ENCODE measurements at places on chromosomes 3 and 15. TPM values are rescaled to one million over a fixed set of nuclear protein-coding genes. Genes with fewer than 3 reads are reported as not detected.

- H3K36me3 ChIP-seq, result no peaks in the 10 kb centered on the region
- no peak overlapping the region for H3K4me3 ChIP-seq
- no peaks in the 10 kb centered on the region for H3K27me3 ChIP-seq
- H3K4me1 ChIP-seq, result no peaks in the 10 kb centered on the region
- no peak for DNase-seq
Observed at GRCh38 chr3:53478921-53479664, 15.3 kb upstream of the CACNA1D start.

DNA sequence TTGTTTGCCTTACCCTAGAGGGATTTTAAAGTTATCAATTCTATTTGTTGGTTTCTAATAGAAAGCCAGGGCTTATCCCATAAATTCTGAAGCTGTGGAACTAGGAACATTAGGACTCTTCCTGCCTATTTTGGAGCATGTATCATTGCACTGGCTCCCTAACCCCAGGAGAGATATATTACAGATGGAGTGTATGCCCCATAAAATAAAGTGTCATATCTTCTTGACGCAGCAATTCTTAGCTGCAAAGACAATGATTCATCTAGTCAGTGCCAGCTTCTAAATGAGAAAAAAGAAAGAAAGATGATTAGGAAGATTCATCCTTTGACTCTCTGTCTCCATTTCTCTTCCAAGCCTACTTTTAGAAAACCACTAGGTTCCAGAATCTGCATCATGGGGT lies 74.8 kb upstream of the MAGI1 start:
- DNase-seq, result no peak
- no peaks in the 10 kb centered on the region for H3K27me3 ChIP-seq
- no peaks in the 10 kb centered on the region for H3K4me1 ChIP-seq

- H3K36me3 ChIP-seq, result no peaks in the 10 kb centered on the region
- H3K27ac ChIP-seq, result no peak overlapping the region
- H3K4me1 ChIP-seq, result no peaks in the 10 kb centered on the region
- no peak for DNase-seq
- H3K27me3 ChIP-seq, result no peaks in the 10 kb centered on the region
Observed at GRCh38 chr3:46851364-46852333, 11.6 kb downstream of the MYL3 start.

- H3K27ac ChIP-seq, result no peak overlapping the region
- H3K27me3 ChIP-seq, result no peaks in the 10 kb centered on the region
- DNase-seq, result no peak
- H3K4me3 ChIP-seq, result no peak overlapping the region
- peaks cover 29% of the 10 kb centered on the region for H3K4me1 ChIP-seq
- peaks cover 5% of the 10 kb centered on the region for H3K36me3 ChIP-seq
Observed at GRCh38 chr3:101816215-101817149, 32.8 kb upstream of the NFKBIZ start.

GRCh38 chr15:47678040-47678439 lies 39.3 kb upstream of the SEMA6D start:
- no peaks in the 10 kb centered on the region for H3K4me1 ChIP-seq
- DNase-seq, result no peak
- H3K27ac ChIP-seq, result no peak overlapping the region
- H3K4me3 ChIP-seq, result no peak overlapping the region
- H3K36me3 ChIP-seq, result no peaks in the 10 kb centered on the region
- H3K27me3 ChIP-seq, result no peaks in the 10 kb centered on the region

- H3K4me1 ChIP-seq, result peaks cover 52% of the 10 kb centered on the region
- no peaks in the 10 kb centered on the region for H3K27me3 ChIP-seq
- DNase-seq, result peak; percentile 65
- no peaks in the 10 kb centered on the region for H3K36me3 ChIP-seq
Observed at GRCh38 chr3:55624238-55624637, 137.1 kb upstream of the WNT5A start.

DNA sequence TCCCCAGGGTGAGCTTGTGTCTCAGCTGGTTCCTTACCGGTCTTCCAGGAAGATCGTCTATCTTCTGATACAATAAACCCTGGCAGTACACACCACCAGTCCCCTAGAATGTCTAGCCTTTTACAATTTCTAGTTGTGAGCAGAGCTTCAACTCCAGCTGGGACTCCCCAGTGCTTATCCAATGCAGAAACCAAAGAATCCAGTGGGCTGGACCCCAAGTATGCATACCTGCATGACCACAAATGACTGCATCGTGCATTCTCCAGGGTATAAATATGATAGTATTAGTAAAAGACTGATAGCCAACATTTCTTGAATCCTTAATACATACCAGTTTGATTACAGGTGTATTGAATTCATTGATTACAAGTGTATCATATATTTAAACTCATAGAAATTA lies 176.0 kb downstream of the SATB1 start:
- no peaks in the 10 kb centered on the region for H3K27me3 ChIP-seq
- no peak for DNase-seq
- H3K4me3 ChIP-seq, result no peak overlapping the region
- H3K36me3 ChIP-seq, result no peaks in the 10 kb centered on the region
- H3K4me1 ChIP-seq, result no peaks in the 10 kb centered on the region

- no peaks in the 10 kb centered on the region for H3K27me3 ChIP-seq
Observed at GRCh38 chr3:52892625-52893311, 4.6 kb downstream of the STIMATE start.

DNA sequence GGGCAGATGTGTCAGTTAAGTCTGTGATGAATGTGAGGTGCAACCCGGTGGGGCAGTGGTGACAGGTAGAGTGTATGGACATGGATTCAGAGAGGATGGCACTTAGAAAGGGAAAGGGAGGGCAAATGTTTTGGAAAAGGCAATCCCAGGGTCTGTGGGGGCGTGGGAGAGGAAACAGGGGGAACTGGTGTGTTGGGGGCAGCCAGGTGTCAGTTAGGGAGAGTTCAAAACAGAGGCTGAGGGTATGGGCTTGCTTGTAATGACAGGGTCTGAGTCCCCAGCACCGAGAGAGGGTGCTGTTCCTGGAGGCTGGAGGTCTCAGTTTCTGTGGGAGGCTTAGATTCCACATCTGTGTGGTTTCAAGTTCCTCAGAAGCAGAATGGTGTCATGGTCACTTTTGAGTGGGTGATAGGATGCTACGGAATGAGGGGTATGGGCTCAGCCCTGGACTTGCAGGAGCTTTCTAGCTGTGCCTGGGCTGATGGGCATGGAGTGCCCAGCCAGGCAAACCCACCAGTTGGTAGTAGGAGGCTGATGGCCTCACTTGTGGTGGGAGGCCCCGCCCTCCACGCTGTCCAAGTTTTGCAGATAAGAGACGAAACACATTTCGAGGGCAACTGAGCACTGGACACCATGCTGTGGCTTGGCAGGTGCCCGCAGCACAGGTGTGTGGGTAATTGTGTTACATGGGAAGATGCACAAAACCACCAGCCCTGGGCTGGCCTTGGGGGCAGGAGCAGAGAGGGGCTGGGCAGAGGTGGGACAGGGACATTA lies 209.4 kb downstream of the RPLP1 start:
- H3K27ac ChIP-seq, result no peak overlapping the region
- DNase-seq, result no peak
- no peak overlapping the region for H3K4me3 ChIP-seq
- H3K4me1 ChIP-seq, result peaks cover 18% of the 10 kb centered on the region

DNA sequence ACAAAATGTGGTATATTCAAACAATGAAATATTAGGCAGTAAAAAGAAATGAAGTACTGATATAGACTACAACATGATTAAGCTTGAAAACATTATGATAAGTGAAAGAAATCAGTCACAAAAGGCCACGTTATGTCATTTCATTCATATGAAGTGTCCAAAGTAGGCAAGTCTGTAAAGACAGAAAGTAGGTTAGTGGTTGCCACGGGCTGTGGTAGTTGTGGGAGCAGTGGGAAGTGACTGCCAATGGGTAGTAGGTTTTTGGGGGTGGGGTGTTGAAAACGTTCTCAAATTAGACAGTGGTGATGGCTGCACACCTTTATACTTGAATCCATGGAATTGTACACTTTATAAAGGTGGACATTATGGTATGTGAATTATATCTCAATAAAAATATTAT lies 12.1 kb downstream of the GALNT15 start:
- H3K4me1 ChIP-seq, result no peaks in the 10 kb centered on the region
- no peak for DNase-seq
- no peak overlapping the region for H3K4me3 ChIP-seq
- no peaks in the 10 kb centered on the region for H3K36me3 ChIP-seq

DNA sequence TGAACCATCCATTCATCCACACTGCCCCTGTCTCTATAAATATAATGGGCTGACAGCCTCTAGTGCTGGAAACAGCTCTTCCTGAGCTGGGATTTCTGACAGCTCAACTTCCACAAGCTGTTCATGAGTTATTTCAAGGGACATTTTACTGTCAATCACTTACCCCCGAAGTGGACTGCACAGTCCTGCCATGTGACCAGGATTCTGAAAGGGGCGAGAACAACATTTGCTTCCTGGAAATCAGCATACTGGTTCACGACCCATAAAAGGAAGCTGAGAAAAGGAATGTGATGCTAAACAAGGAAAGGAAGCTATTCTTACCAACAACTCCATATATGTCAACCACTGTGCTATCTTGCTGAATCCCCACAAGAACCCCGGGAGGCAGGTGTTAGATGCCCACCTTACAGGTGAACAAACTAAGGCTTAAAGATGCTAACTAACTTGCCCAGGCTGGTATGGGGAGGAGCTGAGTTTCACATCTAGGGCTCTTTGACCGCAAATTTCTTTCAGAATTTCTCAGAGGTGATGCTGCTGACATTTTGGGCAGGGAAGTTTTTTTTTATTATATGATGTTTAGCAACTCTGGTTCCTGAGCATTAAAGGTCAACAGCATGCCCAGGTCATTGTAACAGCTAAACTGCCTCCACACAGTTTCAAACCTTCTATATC lies 16.5 kb upstream of the REC114 start:
- no peaks in the 10 kb centered on the region for H3K36me3 ChIP-seq
- H3K4me1 ChIP-seq, result no peaks in the 10 kb centered on the region
- no peak overlapping the region for H3K27ac ChIP-seq
- no peak overlapping the region for H3K4me3 ChIP-seq
- no peak for DNase-seq

- no peaks in the 10 kb centered on the region for H3K36me3 ChIP-seq
- no peak for DNase-seq
- no peak overlapping the region for H3K27ac ChIP-seq
- H3K4me1 ChIP-seq, result no peaks in the 10 kb centered on the region
- H3K4me3 ChIP-seq, result no peak overlapping the region
Observed at GRCh38 chr3:196602673-196603072, 34.2 kb downstream of the FBXO45 start.

- H3K36me3 ChIP-seq, result no peaks in the 10 kb centered on the region
- peak; percentile 58 for DNase-seq
- peaks cover 10% of the 10 kb centered on the region for H3K4me1 ChIP-seq
- no peaks in the 10 kb centered on the region for H3K27me3 ChIP-seq
- peak overlapping the region; percentile 57 for H3K27ac ChIP-seq
Observed at GRCh38 chr15:96234109-96234892, 96.2 kb upstream of the NR2F2 start.

DNA sequence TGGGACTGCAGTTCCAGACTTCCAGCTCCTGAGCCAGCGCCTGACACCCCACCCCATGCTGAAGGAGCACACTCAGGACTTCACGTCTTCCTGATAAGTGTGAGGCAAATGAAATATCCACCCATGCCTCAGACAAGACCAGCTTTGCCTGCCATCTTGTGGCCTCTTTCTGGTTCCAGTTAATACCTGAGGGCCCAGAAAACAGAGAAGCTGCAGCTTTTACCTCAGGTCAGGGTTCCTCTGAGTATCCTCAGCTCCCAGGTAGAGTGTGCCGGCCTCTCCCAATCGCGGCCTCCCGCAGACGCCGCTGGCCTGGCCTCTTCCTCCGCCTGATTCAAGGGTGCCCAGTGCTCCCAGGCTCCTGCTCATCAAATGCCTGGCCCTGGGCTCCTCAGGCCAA lies 5.1 kb upstream of the KLHL6 start:
- H3K4me3 ChIP-seq, result no peak overlapping the region
- DNase-seq, result no peak
- H3K27ac ChIP-seq, result no peak overlapping the region
- no peaks in the 10 kb centered on the region for H3K36me3 ChIP-seq
- H3K27me3 ChIP-seq, result no peaks in the 10 kb centered on the region

- no peaks in the 10 kb centered on the region for H3K36me3 ChIP-seq
- H3K4me1 ChIP-seq, result peaks cover 3% of the 10 kb centered on the region
- no peak overlapping the region for H3K4me3 ChIP-seq
- H3K27ac ChIP-seq, result no peak overlapping the region
- no peak for DNase-seq
Observed at GRCh38 chr3:10557250-10557649, 51.9 kb upstream of the ATP2B2 start.

GRCh38 chr3:50520849-50521248 lies 17.4 kb upstream of the CACNA2D2 start:
- no peak overlapping the region for H3K27ac ChIP-seq
- no peak for DNase-seq
- no peak overlapping the region for H3K4me3 ChIP-seq
- H3K36me3 ChIP-seq, result no peaks in the 10 kb centered on the region
- no peaks in the 10 kb centered on the region for H3K27me3 ChIP-seq

- H3K27ac ChIP-seq, result no peak overlapping the region
- no peaks in the 10 kb centered on the region for H3K4me1 ChIP-seq
- no peak overlapping the region for H3K4me3 ChIP-seq
- DNase-seq, result no peak
Observed at GRCh38 chr3:160831401-160831800, 75.4 kb downstream of the PPM1L start.

DNA sequence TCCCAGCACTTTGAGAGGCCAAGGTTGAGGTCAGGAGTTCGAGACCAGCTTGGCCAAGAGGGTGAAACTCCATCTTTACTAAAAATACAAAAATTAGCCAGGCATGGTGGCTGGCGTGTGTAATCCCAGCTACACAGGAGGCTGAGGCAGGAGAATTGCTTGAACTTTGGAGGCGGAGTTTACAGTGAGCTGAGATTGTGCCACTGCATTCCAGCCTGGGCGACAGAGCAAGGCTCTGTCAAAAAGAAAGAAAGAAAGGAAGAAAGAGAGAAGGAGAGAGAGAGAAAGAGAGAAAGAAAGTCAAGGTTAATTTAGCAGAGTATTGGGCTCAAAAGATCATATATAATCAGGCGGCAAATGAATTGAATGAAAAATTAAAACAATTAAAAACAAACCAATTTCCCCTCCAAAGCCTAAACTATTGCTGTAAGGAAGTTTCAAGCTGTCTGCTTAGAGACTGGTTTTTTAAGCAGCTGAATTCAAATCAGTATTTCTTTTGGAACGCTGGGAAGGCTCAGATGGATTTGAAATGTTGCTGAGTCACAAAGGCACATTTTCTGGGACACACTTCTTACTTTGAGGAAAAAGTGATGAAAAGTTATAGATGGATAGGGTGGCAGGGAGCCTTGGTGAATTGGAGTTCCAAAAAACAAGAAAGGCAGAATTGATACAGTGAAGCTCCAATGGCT lies 81.3 kb upstream of the BHLHE40 start:
- H3K27me3 ChIP-seq, result no peaks in the 10 kb centered on the region
- no peak overlapping the region for H3K4me3 ChIP-seq
- peaks cover 16% of the 10 kb centered on the region for H3K4me1 ChIP-seq
- no peak overlapping the region for H3K27ac ChIP-seq
- DNase-seq, result no peak

- H3K36me3 ChIP-seq, result no peaks in the 10 kb centered on the region
- no peaks in the 10 kb centered on the region for H3K27me3 ChIP-seq
- H3K4me1 ChIP-seq, result no peaks in the 10 kb centered on the region
- no peak for DNase-seq
- H3K27ac ChIP-seq, result no peak overlapping the region
Observed at GRCh38 chr15:71612397-71612722, 198.0 kb upstream of the NR2E3 start.

The ZNF860 gene
- total RNA-seq, result not detected

The TICRR gene
- 21.5 TPM for total RNA-seq

The CNTN6 gene
- total RNA-seq, result not detected

The IL12A gene
- 3.1 TPM for total RNA-seq

The CFAP100 gene
- not detected for total RNA-seq

The RBMS3 gene
- 3.4 TPM for total RNA-seq

The SMAD6 gene
- total RNA-seq, result 0.16 TPM

The PLXNB1 gene
- total RNA-seq, result 15.1 TPM

The ST3GAL6 gene
- 36.2 TPM for total RNA-seq

The HHATL gene
- not detected for total RNA-seq

The FEZF2 gene
- not detected for total RNA-seq

The ZNF385D gene
- not detected for total RNA-seq

The HIGD2B gene
- 0.24 TPM for total RNA-seq

Data from GM12878 (cell line).